ENCODE measurements at places on chromosomes 1 and 21.

DNA sequence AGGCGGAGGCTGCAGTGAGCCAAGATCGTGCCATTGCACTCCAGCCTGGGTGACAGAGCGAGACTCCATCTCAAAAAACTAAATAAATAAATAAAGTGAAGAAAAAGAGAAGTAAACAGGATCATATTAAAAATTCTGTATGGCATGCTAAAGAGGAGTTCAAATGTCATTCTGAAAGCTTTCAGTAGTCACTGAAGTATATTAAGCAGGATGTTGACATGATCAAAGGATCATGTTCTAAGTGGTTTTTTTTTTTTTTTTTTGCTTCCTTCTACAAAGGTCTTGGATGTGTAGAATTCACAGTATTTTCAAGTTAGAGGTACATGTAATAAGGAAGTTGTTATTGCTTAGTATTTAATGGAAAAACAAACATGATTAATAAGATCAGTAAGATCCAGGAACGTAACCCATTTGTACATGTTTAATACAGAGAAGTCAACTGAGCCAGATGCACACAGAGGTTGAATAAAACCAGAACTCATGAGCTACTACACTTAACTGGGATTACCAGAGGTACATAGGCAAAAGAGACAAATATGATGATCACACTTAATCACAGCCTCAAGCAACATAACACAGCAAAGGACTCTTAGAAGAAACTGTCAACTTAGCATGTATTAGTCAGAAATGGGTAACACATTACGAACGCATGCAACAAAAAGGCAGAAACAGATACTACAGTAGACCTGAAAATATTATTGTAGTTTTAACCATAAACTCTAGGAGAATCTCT, 12.2 kb downstream of the CDC42BPA start:
- DNase-seq: no peak

- no peak for DNase-seq
Measured at GRCh38 chr1:37012226-37012625, 22.1 kb downstream of the GRIK3 start.

- no peak for DNase-seq
Measured at GRCh38 chr21:26652854-26653253, 79.8 kb upstream of the CYYR1 start.

DNA sequence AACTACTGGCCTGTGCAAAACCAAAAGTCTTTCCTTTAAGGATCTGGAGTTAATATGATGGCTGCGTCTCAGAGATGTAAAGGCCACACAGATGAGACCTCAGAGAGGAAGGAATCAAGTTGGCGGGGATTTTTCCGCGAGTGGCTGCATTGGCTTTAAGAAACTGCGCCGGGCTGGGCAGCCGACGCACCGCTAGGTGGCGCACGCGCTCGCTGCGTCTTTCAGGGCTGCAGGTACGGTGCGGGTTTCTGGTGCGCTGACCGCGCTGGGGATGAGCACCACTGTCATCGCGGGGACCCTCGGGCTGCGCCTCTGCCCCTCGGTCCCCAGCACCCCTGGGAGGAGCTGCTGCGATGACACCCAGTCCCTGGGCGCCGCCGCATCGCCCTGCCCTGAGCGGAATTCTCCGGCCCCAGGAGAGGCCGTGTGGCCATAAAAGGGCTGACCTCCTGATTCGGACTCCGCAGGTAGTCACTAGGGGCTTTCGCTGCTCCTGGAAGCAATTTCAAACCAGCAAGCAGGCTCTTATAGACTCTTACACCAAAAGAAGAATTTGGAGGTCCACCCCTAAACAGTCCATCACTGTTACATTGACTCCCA, 241.0 kb downstream of the KCNJ6 start:
- DNase-seq: peak; percentile 38

GRCh38 chr1:94240822-94241221, 3.4 kb upstream of the ARHGAP29 start:
- DNase-seq: no peak

DNA sequence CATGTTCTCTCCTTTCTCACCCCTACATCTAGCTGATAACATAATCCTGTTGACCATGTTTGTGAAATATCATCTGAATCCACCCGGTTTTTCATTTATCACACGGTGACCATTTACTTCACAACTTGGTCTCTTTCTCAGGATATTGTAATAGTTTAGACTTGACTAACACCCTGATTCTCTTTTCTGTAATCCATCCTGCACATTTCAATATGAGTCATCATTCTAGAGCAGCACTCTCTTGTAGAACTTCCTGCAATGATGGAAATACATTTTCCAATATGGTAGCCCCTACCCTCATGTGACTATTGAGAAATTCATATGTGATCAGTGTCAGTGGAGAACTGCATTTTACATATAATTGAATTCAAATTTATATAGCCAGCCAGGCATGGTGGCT, 2.3 kb upstream of the JAM2 start:
- no peak for DNase-seq

- DNase-seq: no peak
Measured at GRCh38 chr1:200891774-200892157, 2.9 kb upstream of the INAVA start.

- DNase-seq: no peak
Measured at GRCh38 chr1:115670476-115671175, 28.9 kb downstream of the VANGL1 start.
